Kidney glomerular epithelial cell (primary cell): ENCODE measurements at places on chromosomes 6 and 20.
A peak's percentile ranks its signal among the peaks of the same experiment; 100 is the strongest.

DNA sequence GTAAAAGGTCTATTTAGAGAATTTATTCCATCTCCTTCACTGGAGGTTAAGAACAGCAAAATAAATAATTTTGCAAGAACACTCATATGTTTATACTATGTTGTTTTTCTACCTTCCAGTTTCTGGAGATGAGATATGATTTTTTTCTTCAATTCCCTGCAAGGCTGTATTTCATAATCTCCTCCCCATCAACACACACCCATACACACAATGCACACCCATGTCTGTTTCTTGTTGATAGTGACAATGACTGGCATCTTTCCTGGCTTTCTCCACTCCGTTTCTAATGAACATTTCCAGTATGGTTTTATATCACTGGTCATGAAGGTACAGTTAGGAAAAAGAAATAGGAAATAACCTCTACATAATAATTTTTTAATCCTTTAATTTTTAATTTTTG, 202.1 kb downstream of the ARHGAP18 start:
- DNase-seq, result no peak

DNA sequence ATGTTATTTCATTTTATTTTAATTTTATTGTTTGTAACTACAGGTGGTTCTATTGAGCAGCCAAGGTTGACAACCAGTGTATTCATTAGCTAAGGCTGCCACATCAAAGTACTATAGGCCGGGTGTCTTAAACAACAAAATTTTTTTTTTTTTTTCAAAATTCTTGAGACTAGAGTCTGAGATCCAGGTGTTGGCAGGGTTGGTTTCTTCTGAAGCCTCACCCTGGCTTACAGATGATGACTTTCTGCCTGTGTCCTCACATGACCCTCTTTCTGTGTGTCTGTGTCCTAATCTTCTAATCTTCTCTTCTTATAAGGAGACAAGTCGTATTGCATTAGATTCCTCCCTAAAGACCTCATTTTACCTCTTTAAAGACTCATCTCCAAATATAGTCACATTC, 208.4 kb downstream of the MANEA start:
- no peak for DNase-seq

GRCh38 chr20:59765599-59766177, 161.3 kb downstream of the PHACTR3 start:
- DNase-seq, result no peak

DNA sequence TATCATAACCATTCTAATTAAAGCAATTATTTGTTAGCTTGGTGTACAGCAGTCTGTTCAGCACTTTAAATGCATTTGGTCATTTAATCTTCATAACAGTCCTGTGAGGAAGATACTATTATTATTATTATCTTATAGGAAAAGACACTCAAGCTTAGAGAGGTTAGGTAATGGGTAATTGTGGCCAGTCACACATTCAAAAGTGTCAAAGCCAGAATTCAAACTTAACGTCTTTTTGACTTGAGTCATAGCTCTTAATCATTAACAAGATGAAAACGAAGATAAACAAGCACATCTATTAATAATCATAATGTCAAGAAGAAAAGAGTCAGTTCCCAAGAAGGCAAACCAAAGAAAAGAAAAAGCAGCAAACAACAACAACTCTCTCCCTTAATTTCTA, 251.0 kb downstream of the SYNE1 start:
- DNase-seq, result peak; percentile 83

- DNase-seq, result no peak
Measured at GRCh38 chr6:109821428-109821827, 130.3 kb downstream of the FIG4 start.
